ENCODE measurements at places on chromosomes 4 and X. TPM values are rescaled to one million over a fixed set of nuclear protein-coding genes. Genes with fewer than 3 reads are reported as not detected.
A peak's percentile ranks its signal among the peaks of the same experiment; 100 is the strongest.

Gene ZNF732
- under 0.01 TPM for total RNA-seq

- no peak for DNase-seq
Measured at GRCh38 chr4:123649250-123649644, 252.7 kb downstream of the SPRY1 start.

Gene MPC1L
- not detected for total RNA-seq

Gene EDA
- under 0.01 TPM for total RNA-seq

DNA sequence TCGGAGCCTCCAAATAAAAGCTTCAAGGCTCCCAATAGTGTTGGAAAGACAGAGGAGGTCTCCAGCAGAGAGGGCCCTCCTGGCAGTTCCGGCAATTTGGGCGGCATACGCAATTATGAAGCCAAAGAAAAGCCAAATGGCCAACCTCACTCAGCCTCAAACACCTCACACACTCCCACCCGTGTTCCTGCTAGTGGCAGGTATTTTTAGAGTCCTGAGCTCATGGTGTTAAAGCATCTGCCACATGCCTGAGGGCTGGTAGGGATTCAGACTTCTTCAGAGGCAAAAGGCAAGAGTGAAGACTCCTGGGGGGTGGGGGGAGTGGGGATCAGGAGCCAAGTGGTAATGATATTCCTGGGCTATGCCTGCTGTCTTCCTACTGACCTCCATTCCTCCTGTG is 7.4 kb downstream of the RAB33A start:
- no peak for DNase-seq

DNA sequence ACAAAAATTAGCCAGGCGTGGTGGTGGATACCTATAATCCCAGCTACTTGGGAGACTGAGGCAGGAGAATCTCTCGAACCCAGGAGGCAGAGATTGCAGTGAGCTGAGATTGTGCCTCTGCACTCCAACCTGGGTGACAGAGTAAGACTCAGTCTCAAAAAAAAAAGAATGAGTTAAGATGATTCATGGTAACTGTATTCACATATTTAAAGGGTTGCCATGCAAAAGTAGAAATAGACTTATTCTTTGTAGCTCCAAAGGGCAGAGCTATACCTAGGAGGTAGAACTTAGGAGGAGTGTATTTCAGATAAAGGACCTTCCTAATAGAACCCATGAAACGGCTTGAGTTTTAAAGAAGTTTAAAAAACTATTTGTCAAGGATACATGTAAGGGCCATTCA is 104.3 kb upstream of the IL13RA1 start:
- no peak for DNase-seq

- no peak for DNase-seq
Measured at GRCh38 chr4:88976775-88977035, 80.3 kb downstream of the FAM13A start.

DNA sequence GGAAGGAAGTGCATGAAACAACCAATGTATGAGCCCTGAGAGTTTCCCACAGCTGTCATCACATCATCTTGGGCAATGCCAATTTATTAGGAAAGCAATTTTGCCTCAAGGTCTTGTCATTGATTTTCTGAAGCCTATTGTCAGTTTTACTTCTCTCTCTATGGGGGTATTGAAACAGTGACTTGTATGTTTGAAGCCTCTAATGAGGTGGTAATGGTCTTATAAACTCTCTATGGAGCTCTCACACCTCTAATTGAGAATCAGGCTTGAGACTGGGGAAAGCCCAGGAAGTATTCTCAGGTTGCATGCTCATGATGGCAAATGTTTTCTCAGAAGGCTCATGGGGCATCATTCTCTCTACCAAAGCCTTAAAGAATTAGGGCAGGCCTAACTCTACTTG is 308.2 kb upstream of the EMCN start:
- no peak for DNase-seq

GRCh38 chr4:4857809-4858508 is 1.5 kb upstream of the MSX1 start:
- DNase-seq: no peak

GRCh38 chr4:58767598-58767997 is 1657.4 kb upstream of the IGFBP7 start:
- DNase-seq: no peak

Gene NKX6-1
- under 0.01 TPM for total RNA-seq

DNA sequence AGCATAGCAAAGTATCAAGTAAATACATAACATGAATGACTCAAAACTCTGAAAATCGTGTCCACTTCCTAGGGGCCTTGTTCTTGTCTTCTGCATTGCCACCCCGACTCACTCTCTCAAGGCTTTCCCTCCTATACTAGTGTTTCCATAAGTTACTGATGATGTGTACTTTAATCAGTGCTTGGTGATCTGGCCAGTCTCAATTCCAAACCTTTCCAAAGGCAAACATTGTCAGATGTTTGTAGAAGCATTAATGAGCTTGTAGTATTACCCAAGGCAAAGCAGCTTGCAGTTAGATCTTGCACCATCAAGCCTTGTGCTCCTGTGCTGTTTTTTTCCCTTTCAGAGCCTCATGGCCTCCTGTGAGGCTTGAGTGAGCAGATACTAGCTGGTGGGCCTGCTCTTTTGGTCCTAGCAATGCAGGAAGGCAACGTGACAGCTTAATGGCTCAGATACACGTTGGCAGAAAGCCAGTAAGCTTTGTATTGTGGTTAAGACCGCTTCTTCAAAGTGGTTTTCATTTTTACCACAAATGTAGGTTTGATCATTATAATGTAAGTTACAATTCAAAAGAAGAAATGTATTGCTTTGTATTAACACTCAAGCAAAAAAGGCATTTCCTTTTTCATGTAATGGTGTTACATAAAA is 51.8 kb downstream of the RBPJ start:
- peak; percentile 77 for DNase-seq

Gene FOXR2
- not detected for total RNA-seq

Gene HSFX2
- total RNA-seq: not detected

- DNase-seq: no peak
Measured at GRCh38 chr4:19324184-19324583, 927.5 kb upstream of the SLIT2 start.

DNA sequence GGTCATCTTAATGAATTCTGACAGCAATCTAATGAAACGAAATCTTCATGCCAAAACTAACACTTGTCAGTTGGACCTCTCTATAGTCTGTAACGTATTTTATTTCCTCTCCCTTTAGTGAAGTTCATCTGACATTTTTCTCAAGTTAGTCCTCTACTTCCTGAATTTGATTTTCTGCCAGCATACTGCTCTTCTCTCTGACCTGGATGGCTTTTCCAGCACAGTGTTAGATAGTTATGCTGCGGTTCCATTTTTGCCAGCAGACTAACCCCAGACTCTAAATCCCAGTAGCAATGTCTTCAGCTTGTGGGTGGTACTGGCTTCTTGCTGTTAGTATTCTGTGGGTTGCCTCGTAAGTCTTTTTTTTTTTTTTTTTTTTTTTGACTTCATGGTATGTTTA is 146.7 kb upstream of the VEGFC start:
- peak; percentile 81 for DNase-seq

Gene IL9R
- not detected for total RNA-seq

Gene NWD2
- not detected for total RNA-seq

Gene TKTL1
- not detected for total RNA-seq

DNA sequence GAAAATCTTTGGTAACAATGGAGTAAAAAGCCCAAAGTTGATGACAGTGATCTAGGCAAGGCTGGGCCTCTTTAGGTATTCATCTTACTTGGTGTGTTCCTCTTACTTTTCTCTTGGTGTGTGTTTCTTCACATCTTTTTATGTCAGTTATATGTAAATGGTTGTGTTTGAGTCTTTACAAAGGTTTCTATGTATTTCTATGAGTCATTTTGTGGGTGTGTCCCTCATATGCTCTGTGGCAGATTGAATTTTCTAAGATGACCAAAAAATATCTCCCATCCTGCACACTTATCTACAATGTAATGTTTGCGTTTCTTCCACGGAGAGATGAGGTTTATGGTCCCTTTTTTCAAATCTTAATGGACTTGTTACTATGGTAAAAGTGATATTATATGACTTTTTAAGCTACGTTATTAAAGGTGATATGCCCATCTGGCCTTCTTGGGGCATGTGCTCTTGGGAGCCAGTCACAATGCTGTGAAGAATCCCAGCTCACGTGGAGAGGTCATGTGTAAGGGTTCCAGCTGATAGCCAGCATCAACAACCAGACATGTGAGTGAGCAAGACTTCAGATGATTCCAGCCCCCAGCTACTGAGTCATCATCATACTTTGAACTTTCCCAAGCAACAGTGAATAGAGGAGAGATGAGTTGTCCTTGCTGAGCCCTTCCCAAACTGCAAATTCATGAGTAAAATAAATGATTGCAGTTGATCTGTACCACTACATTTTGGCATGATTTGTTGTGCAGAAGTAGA is 126.9 kb downstream of the CBLL2 start:
- DNase-seq: peak; percentile 77

Gene HS6ST2
- not detected for total RNA-seq

DNA sequence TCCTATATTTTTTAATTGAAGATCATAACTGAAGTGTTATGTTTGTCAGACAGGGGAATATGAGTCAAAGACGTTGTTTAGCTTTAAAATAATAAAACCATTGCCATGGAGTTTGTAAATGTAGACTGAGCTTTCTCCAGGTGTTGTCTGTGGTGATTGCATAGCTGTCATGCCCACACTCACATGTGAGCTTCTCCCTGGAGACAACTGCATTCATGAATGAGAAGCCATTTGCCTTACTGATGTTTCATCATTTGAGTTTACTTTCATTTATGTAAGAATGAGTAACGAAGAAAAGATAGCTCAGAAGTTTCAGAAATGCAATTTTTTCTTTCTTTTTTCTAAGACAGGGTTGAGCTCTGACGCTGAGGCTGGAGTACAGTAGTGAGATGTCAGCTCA is 339.1 kb downstream of the GALNTL6 start:
- no peak for DNase-seq

DNA sequence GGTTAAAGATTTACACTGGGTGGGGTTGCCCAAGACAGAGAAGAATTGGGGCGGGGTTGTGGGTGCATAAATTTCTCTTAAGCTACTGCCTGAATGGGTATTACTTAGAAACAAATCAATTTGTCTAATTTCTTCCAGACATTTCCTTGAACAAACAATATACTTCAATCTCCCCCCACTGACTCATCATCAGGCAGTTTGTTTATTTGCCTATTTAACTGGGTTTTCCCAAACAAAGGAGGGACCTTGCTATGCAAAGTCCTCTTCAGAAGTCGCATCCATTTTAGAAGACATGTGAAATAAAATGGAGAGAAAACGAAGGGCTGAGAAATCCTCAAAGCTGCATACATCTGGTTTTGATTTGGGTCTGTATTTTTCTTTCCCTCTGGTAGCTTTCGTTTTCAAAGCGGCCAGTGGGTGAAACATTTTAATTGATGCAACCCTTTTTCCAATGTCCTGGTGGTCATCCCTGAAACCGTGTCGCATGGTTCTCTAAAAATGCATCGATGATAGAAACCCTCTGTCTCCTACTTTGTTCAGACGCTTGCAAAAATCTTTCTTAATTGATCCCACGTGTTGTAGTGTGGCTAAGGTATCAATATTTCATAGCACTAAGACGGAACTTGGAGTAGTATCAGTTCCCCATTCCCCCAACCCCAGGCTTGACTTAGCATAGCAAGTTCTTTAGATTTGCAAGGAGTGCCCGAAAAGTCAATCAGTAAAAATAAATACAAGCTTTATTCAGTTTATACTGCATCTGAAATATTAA is 115.1 kb upstream of the MXRA5 start:
- DNase-seq: peak; percentile 8

DNA sequence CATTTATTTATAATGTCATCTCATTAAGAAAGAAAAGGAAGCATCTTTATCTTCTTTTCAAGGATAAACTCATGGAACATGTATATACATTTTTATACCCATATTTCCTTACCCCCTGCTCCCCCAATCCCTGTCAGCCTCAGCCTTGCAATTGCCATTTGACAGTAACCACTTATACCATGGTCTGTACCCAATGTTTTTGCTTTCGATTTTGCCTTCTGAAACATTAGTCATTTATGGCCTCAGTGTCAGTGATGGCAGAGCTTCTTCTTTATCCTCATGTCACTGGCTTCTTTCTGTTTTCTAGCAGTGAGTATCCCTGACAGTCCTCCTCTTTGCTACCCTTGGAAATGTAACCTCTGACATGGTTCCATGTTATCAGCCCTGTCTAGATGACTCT is 228.4 kb downstream of the SPRY1 start:
- no peak for DNase-seq

Gene USP26
- total RNA-seq: not detected

Gene CNGA2
- not detected for total RNA-seq

- DNase-seq: peak; percentile 72
Measured at GRCh38 chr4:180913750-180914149, 1329.5 kb upstream of the TENM3 start.

Gene TASL
- not detected for total RNA-seq

DNA sequence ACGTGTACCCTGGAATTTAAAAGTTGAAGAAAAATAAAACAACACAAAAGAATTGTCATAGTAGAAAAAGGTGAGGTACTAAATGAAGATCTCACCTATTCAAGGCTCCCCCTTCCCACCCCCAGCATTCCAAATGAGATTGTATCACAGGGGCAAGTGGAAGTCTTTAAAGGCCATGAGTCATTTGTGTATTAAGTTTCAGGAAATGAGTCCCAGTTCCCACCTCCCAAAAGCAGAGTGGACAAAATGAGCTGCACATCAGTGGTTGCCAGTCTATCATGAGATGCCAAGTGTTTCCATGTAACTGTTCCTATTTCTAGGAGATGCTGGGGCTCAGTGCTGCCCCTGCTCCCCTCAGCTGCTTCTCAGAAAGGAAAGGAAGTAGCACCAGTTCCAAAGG is 20.1 kb downstream of the ARHGEF9 start:
- peak; percentile 34 for DNase-seq

GRCh38 chrX:30219372-30219771 is 4.0 kb downstream of the MAGEB2 start:
- no peak for DNase-seq

Gene PCDH10
- total RNA-seq: 0.90 TPM

Gene MAGEA8
- not detected for total RNA-seq

DNA sequence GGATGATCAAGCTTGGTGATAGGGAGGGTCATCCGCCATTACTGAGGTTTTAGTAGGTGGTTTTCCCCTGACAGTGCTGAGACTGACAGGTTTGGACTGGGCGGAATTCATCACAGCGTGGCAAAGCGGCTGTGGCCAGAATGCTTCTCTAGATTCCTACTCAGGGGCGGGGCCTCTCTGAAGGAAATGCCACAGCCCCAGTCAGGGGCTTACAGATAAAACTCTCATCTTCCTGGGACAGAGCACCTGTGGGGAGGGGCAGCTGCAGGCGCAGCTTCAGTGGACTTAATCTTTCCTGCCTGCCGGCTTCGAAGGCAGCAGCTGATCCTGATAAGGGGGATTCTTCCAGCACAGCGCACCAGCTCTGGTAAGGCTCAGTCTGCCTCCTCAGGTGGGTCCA is 316.7 kb downstream of the RPA4 start:
- DNase-seq: no peak

DNA sequence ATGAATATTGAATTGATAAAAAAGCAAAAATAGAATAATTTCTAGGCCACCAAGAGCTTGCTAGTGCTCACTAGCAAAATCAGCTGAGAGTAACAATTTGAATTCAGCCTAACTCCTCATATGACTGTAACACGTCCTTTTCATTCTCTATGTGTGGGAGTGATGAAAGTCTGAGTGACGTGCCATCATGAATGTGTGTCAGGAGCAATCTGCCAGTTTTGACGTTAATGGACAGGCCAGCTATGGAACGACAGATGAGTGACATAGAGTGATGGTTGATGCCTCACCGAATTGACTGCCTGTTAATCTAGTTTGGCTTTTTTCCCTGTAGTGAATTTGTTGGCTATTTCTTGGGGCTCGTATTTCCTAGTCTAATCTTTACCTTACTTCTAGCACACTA is 200.7 kb downstream of the TLL1 start:
- DNase-seq: no peak

Gene CT83
- total RNA-seq: not detected

- peak; percentile 23 for DNase-seq
Measured at GRCh38 chrX:97027384-97027922, 143.7 kb downstream of the RPA4 start.

- DNase-seq: no peak
Measured at GRCh38 chr4:138177278-138177968, 64.7 kb downstream of the SLC7A11 start.
